AG10803 (cell line): ENCODE measurements at places on chromosomes 7 and 10.

GRCh38 chr10:60731134-60731885, 47.0 kb upstream of the CDK1 start:
- DNase-seq: no peak

DNA sequence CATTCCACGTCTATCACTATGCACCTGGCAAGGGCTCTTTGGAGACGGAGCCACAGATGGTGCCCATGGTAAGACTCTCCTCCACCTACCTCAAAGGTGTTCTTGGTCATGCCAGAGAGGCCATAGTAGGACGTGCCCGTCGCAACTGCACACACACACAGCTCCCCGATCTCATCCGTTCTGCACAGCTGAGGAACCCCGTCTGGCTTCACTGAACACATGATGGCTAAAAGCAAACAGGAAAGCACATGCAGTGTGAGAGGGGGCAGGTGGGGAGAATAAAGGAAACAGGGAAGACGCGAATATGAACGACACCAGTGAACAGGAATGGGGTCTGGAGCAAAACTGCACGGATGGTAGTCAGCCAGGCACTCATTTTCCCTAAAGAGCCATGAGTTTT, 230.9 kb downstream of the ZMYND11 start:
- no peak for DNase-seq

GRCh38 chr10:14486777-14487487, 156.2 kb upstream of the FRMD4A start:
- DNase-seq: no peak

- DNase-seq: peak; percentile 86
These were observed 105.2 kb downstream of the THSD7A start for GRCh38 chr7:11726794-11727155.

DNA sequence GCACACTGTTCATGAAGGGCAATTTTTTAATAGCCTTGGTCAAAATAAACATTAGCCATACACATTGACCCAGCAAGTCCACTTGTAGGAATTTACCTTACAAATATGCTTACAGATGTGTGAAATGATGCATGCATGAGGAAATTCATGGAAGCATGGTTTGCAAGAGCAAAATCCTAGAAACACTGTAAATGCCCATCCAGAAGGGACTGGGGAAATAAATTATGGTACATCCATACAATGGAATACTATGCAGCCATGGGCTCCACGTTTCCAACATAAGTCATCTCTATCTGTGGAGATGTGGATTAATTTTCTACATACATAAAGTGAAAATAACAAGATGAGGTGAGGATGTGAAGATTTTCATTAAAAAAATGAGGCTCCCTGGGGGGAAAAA, 99.1 kb downstream of the NPY start:
- DNase-seq: no peak

GRCh38 chr10:69959911-69960310, 92.7 kb upstream of the MACROH2A2 start:
- no peak for DNase-seq

- DNase-seq: no peak
These were observed 16.3 kb downstream of the CFAP46 start for GRCh38 chr10:132926070-132926469.

DNA sequence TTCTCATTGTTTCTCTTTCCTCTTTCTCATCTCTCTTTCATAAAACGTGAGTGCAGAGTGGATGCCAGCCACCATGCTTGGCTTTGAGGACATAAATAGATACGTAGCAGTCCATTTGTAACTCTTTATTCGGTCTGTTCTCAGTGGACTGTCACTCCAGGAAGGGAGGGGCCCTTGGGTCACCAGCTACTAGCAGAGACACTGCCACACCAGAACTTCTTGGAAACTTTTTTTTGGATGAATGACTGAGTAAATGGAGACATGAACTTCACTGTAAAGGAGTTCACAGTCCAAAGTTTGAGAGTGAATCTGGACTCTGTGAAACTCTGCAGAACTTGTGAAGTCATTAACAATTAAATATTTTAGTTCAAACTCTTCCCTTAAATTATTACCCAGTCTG, 20.2 kb downstream of the CHN2 start:
- no peak for DNase-seq

DNA sequence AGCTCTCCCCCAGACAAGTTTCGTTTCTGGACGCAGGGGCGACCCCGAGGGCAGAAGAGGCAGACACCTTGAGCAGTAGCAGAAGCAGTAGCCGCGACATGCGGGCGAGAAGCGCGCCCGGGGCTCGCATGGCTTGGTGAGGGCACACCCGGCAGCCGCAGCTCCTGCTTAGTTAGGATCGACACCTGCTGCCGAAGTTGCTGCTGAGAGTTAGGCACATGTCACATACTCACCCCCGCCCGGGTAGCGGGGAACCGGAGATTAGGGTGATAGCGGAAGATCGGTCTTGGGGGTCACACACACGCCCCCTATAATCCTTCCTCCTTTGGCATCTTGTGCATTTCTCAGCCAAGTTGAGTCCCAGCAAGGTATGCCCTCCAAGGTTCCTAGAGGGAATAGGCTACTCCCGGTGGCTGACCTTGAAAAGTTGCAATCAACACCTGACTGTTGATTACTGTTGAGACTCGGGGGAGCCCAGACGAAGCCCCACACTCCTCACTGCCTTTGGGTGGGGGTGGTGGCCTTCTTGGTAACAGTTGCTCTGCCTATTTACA, 668 bp downstream of the GPR37 start:
- no peak for DNase-seq

DNA sequence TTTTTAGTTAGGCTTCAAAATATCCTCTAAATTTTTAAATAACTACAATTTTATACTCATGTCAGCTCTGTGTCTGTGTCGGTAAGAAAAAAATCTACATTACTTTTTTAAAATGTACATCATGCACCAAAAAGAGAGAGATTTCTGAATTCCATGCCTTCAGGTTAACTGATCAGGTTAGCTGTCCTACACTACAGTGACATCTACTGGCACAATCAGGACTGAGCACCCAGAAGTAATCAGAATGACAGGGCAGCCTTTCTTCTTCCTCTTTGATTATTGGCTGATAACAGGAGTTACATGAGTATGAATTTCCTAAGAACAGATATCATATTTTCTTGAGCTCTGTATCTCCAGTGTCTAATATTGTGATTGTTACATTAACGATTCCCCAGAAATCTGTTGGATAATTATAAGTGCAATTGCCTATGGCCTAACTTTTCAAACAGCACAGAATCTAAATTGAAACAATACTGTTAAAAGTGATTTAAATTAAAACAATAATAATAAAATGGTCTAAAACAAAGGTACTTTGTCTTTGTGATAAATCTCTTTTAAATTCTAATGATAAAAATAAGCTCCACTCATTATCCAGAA, 41.8 kb upstream of the HYCC1 start:
- DNase-seq: peak; percentile 68

DNA sequence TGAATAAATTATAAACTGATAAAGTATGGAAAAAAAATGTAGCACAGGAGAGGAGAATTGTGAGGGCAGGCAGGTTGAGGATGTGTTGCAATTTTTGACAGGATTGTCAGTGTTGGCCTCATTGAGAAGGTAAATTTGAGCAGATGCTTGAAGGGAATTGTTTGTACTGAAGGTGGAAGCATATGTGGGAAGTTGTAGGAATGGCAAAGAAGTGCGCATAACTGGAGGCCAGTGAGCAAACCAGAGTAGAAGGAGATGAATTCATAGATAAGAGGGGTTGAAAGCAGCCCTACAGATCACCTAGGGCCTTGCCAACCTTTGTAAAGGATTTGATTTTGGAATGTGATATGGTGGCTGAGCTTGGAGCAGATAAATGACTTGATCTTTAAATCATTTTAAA, 6.4 kb downstream of the DNAJB9 start:
- no peak for DNase-seq

GRCh38 chr10:7329219-7329618, 81.6 kb downstream of the SFMBT2 start:
- DNase-seq: no peak

DNA sequence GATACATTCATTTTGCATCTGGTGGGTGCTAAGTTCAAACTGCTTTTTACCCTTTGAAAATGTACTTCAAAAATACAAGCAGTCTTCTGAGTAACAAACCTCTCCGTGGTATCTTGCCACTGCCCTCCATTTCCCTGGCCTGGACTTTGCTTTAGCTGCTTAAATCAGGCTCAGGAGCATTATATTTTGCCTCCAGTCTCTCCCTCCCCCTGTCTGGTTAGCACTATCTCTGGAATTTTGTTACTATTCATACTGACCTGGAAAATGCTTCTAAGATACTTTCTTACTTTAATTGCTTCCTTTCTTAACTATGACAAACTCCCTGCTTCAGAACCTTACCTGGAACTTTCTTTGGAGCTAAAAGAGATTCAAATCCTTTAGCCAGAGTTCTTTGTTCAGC, 369.8 kb downstream of the GFRA1 start:
- peak; percentile 13 for DNase-seq

DNA sequence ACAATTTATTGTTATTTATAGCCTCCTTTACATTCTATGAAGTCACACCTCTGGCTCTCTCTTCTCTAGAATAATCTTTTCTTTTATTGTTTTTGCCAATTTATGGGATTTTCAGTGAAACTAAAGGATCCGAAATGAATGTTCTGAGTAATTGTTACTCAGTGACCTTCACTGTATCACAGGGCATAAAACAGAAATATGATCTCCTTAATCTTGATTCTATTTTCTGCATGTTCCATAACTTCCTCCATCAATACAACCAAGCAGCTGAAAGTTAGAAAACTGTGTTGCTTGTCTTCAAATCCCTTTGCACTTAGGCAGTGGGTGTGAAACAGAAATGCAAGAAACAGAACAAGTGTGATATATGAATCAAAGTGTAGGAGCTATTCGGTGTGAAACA, 57.4 kb upstream of the FERD3L start:
- no peak for DNase-seq

DNA sequence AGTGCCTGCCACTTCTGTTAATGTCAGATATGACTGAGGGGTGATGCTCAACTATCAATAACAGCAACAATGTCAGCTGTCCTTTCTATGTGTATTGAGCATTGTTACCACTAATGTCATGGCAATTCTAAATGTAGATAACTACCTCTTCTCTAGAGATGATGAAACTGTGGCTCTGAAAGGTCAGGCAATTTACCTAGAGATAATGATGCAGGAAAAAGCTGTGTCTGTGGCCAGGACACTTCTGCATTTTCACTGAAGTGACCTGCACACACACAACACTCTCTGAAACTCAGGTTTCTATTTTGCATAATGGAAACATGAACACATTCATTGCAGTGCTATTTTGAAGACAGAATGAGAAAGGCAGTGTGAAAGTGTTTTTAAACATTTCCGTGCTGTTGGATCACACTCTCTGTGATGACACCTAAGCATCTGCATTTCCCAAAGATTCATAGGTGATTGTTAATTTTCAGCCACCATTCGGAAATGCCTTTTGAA, 148.2 kb downstream of the KCND2 start:
- no peak for DNase-seq

GRCh38 chr7:129771928-129772479, 160.5 kb downstream of the NRF1 start:
- no peak for DNase-seq

- DNase-seq: peak; percentile 31
These were observed 1.1 kb upstream of the VOPP1 start for GRCh38 chr7:55573234-55573900.

DNA sequence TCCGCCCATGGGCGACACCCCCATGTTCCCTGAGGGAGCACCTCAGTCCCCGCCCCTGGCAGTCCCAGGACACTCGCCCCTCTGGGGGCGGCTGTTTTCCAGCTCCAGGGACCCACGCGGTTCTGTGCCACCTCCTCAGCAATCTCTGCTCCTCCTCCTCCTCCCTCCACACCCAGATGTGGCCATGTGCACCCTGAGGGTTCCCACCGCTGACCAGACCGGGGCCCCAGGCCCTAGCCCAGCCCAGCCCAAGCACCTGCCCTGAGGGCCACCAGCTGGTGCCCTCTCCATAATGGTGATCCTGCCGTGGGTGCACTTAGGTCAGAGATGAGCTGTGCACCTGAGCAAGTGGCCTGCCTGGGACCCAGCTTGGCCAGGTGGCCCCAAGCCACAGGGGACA, 25.1 kb downstream of the AP5Z1 start:
- DNase-seq: no peak

DNA sequence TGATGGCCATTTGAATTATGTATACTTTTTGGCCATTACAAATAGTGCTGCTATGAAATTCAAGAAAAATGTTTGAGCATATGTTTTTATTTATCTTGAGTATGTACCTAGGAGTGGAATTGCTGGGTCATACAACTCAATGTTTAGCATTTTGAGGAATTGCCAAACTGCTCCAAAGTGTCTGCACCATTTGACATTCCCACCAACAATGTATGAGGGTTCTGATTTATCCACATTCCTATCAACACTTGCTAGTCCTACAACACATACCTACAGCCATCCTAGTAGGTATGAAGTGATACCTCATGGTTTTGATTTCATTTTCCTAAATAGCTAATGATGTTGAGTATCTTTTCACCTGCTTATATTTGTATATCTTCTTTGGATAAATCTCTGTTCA, 165.5 kb downstream of the NOC3L start:
- DNase-seq: no peak

GRCh38 chr10:88185830-88186229, 322.4 kb downstream of the PTEN start:
- no peak for DNase-seq

GRCh38 chr7:4100691-4101090, 581.4 kb upstream of the FOXK1 start:
- no peak for DNase-seq

DNA sequence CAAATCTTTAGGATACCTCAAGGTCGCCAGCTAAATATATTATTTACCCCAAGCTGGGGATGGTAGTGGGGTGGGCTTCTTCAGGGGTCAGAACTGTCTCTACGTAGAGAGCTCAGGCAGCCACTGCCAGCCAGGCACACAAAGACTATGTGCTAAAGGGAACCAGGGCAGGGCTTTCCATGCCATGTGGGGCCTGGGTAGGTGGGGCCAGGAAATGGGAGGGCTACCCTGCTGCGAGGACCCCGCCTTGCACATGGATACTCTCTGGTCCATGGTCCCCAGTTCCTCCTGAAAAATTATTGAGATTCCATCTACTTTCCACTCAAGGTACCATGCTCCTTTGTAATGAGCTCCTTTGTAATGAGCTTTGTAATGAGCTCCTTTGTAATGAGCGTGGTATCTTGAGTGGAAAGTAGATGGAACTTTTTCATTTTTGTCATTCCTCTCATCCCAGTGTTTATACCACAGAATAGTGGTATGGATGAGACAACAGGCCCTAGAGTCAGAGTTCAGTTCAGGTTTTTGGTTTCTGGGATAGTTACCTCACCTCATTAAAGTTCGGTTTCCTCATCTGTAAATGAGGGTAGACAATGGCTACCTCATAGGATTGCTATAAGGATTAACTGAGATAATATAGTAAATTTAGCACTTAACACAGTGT, 5.8 kb downstream of the SYNPO2L start:
- DNase-seq: peak; percentile 76
